ENCODE measurements at places on chromosomes 1 and 21.
A peak's percentile ranks its signal among the peaks of the same experiment; 100 is the strongest.

GRCh38 chr1:219686171-219686570 lies 73.3 kb upstream of the ZC3H11B start:
- no peak overlapping the region for H3K4me3 ChIP-seq
- no peaks in the 10 kb centered on the region for H3K36me3 ChIP-seq
- H3K27me3 ChIP-seq: no peaks in the 10 kb centered on the region

DNA sequence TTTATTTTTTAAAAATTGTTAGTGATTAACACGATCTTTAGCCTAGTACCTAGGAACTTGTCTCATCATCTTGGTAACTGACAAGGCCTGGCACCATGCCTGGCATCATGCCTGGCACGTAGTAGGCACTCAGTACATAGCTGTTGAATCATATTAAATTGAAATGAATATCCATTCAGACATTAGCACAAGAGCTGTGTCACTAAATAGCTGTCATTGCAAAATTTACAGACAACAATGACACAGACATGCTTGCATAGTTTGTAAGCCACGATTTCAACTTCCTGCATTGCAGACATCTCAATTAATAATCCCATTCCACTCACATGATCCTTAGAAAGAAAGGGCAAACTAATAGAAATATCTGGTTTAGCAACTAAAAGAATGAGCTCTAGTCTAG lies 15.4 kb upstream of the PHACTR4 start:
- H3K4me3 ChIP-seq: no peak overlapping the region
- H3K27ac ChIP-seq: no peak overlapping the region
- H3K27me3 ChIP-seq: no peaks in the 10 kb centered on the region

DNA sequence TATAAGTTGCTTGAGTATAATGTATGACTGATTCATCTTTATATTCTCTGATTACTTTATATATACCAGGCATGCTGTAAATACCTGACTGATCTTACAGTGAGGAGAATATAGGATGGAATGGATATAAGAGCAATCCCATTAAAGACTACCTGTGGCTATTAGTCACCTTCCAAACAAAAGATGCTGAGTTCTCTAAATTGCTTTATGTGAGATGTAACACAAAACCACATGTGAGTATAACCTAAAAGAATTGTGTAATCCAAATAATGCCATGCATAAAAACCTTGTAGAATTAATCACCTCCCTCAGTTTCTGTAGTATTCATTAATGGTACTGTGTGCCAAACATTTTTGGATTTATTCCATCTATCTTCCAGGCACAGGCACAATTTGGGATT lies 134.6 kb upstream of the LRRC7 start:
- no peak for DNase-seq
- peaks cover 4% of the 10 kb centered on the region for H3K4me1 ChIP-seq
- no peak overlapping the region for H3K4me3 ChIP-seq
- H3K27me3 ChIP-seq: no peaks in the 10 kb centered on the region
- no peaks in the 10 kb centered on the region for H3K36me3 ChIP-seq

- no peaks in the 10 kb centered on the region for H3K36me3 ChIP-seq
- no peak overlapping the region for H3K27ac ChIP-seq
- no peak overlapping the region for H3K4me3 ChIP-seq
- no peaks in the 10 kb centered on the region for H3K4me1 ChIP-seq
Measured at GRCh38 chr1:245475961-245476516, 321.3 kb downstream of the KIF26B start.

- no peaks in the 10 kb centered on the region for H3K36me3 ChIP-seq
- peaks cover 4% of the 10 kb centered on the region for H3K4me1 ChIP-seq
- no peak overlapping the region for H3K27ac ChIP-seq
- peaks cover 6% of the 10 kb centered on the region for H3K27me3 ChIP-seq
- no peak overlapping the region for H3K4me3 ChIP-seq
- DNase-seq: no peak
Measured at GRCh38 chr1:156684227-156684782, 7.1 kb upstream of the NES start.

DNA sequence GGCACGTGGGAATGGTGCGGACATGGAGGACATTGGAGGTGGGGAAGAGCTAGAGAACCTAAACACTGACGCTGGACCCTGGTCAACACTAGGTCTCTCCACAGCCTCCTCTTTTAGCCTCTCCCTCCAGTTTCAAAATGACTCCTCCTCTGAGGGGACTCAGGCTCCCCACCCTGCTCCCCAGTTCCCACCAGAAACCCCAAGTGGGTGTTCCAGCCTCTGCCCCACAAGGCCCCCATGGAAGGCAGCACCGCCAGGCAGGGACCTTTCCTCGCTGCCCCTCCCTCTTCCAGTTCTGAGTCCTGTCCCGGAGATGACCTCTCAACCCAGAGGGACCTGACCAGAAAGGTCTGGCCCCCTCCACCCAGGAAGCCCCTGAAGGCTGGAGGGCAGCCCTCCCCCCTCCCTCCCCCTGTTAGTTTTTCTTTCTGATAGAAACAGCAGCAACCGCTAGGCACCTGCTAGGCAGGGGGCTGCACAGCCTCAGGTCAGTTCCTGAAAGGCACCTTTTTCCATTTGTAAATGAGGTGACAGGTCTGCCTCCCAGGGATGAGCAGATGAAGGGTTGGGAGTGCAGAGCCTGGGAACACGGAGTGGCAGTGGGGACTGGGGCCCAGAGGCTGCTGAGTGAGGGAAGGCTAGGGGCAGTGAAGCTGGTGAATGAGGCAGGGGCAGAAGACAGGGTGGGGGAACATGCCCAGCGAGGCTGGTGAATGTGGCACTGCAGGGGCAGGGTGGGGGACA lies 9.3 kb upstream of the ITGB2 start:
- no peaks in the 10 kb centered on the region for H3K36me3 ChIP-seq
- peaks cover 40% of the 10 kb centered on the region for H3K4me1 ChIP-seq
- peaks cover 17% of the 10 kb centered on the region for H3K27me3 ChIP-seq
- no peak for DNase-seq
- no peak overlapping the region for H3K4me3 ChIP-seq

DNA sequence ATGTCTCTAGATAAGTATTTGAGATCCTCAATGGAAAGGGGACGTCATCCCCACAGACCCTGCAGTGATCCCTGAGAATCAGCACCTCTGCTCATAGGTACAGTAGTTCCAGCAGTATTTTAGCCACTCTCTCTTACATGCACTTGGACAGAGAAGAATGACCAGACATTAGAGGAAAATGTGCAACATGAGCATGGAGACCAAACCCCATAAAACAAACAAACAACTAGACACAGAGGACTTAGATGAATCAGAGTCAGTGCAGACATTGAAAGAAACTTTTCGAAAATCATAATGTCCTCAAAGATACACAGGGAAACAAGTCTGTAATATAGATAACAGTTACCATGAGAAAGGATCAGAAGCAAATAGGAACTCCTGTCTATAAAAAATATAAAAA lies 108.2 kb downstream of the LYPLAL1 start:
- no peaks in the 10 kb centered on the region for H3K27me3 ChIP-seq
- no peaks in the 10 kb centered on the region for H3K36me3 ChIP-seq
- no peak for DNase-seq
- no peak overlapping the region for H3K27ac ChIP-seq
- H3K4me1 ChIP-seq: no peaks in the 10 kb centered on the region
- H3K4me3 ChIP-seq: no peak overlapping the region

DNA sequence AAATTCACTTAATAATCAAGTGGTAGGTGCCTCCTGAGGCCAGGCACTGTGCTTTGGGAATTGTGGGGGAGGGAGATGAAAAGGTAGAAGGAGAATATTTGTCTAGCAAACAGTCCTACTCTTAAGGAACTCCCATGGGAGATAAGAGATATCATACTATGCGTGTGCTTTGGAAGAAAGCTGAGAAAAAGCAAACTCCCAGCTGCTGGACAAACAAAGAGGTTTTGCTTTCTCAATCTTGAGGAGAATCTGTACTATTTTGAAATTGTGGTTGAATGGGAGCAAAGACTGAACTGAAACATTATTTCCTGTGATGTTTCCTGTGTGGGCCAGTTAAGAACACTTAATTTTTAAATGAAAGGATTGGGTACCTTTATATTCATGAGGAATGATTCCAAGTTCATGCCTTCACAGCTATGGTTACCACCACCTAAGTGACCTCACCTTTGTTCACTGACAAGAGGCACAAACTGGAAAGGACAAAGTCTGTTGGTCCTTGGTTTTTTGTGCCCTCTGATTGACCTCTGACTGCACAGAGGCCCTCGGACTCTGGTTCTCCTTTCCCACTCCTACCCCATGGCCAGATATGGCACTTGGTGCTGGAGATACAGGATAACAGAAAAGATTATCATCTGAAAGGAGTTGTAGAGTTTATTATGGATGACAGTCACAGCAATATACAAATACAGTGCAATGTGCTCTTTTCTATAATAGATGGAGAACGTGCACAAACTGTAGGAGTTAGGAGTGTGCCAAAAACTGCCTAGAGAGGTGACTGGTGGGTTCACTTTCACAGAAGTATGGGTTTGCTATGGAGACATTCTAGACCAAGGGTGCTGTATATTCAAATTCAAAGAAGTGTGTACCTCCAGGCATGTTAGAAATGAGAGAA lies 1.6 kb downstream of the CD53 start:
- H3K36me3 ChIP-seq: peaks cover 8% of the 10 kb centered on the region
- DNase-seq: peak; percentile 67
- H3K27ac ChIP-seq: peak overlapping the region; percentile 80
- peak overlapping the region; percentile 35 for H3K4me3 ChIP-seq
- H3K27me3 ChIP-seq: no peaks in the 10 kb centered on the region

GRCh38 chr1:111819566-111820263 lies 64.0 kb downstream of the DDX20 start:
- DNase-seq: no peak
- H3K27me3 ChIP-seq: peaks cover 10% of the 10 kb centered on the region
- no peak overlapping the region for H3K4me3 ChIP-seq
- no peak overlapping the region for H3K27ac ChIP-seq

DNA sequence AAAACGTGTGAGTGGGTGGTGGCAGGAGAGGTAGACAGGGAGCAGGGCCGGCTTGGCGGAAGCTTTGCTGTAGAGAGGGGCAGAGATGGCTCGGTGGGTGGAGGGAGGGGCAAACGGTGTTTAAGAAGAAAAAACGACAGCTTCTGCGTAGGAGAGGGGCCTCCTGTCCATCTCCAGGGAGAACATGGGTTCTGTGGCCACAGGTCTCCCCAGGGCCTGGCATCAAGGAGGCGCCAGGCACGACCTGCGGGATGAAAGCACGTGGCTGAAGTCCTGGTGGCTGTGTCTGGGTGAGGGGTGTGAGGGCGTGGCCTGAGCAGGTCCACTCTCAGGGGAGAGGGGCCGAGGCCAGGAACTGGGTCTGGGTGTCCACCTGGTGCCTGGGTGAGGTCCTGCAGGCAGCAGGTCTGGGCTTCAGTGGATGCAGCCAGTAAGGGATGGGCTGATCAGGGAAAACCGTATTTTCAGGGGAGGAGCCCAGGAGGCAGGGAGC lies 940 bp upstream of the PRKCZ start:
- no peaks in the 10 kb centered on the region for H3K36me3 ChIP-seq
- DNase-seq: no peak
- no peak overlapping the region for H3K4me3 ChIP-seq

DNA sequence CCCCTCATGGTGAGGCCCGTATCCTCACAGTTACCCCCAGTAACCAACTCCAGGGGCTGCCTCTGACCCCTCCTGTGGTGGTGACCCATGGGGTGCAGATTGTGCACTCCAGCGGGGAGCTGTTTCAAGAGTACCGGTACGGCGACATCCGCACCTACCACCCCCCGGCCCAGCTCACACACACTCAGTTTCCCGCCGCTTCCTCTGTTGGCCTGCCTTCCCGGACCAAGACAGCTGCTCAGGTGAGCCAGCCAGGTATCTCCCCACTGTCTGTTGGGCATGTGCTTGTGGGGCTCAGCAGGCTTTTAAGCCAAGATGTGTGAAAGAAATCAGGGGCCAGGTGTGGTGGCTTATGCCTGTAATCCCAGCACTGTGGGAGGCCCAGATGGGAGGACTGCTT lies 39.9 kb downstream of the ZBTB17 start:
- H3K27me3 ChIP-seq: no peaks in the 10 kb centered on the region
- H3K4me1 ChIP-seq: no peaks in the 10 kb centered on the region
- no peak overlapping the region for H3K27ac ChIP-seq
- peaks cover 99% of the 10 kb centered on the region for H3K36me3 ChIP-seq
- H3K4me3 ChIP-seq: no peak overlapping the region

DNA sequence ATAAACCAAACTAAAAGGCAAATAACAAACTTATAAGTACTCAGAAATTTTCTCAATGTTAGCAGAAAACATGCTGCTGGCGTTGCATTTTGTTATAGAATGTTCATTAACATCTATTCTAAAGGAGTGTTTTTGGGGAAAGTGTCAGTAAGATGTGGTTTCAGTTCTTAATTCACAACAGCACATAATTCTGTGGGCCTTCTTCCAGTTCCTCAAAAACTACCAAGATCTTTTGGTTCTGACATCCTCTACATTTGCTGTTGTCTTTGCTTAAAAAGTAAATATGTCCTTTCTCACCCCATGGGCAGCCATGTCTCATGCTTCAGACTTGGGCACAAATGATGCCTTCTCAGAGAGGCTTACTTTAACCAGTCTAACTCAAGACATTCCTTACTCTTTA lies 152.5 kb downstream of the CDC7 start:
- H3K36me3 ChIP-seq: no peaks in the 10 kb centered on the region
- no peaks in the 10 kb centered on the region for H3K27me3 ChIP-seq
- H3K27ac ChIP-seq: no peak overlapping the region
- peaks cover 13% of the 10 kb centered on the region for H3K4me1 ChIP-seq

DNA sequence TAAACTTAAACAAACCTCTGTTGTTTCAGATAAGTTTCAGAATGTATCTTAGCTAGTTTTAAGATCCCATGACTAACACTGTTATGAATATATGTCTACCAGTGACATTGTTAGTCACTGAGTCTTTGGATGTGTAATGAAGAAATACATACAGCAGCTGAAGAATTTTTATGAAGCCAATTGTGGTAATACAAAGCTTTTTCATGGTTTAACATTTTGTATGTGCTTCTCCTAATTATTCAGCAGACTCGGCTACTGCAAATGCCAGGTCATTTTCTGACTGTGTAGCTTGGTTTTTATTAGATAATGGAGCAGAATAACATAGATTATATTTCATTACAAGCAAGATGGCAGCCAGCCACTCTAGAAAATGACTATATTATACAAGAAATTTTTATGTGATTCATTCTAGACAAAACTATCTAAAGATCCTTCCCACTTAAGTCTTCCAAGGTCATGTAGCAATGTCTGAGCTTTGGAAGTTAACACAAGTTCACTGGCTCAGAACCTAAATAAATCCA lies 147.8 kb downstream of the TNFSF18 start:
- no peaks in the 10 kb centered on the region for H3K27me3 ChIP-seq
- H3K27ac ChIP-seq: no peak overlapping the region
- H3K36me3 ChIP-seq: no peaks in the 10 kb centered on the region
- no peak overlapping the region for H3K4me3 ChIP-seq

DNA sequence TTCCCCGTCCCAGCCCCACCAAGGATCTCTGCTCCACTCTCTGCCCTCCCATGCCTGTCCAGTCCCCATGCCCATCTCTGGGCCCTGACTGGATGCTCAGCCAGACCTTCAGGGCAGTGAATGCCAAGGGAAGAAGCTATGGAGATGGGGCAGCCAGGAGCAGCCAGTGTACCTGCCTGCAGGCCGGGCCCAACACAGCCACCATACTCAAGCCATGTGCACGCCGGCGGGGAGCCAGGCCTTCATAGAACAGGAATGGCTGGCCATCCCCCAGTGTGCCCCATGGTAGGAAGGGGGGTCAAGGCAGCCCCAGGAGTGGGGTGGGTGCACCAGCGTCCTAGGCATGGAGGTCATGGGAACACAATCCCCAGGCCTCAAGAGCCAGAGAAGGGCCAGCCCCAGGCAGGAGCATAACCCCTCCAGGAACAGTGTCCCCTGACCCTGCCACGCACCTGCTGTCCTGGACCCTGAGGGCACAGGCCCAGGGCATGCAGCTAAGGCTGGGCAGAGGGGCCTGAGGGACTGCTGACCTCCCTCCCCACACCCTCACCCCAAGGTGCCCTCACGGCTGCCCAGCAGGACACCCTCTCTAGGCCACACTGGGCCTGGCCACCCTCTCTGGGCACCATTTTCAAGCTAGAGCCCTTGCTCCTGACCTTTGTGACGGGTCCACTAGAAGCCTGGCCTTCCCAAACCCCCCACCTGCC lies 20.3 kb upstream of the ARF1 start:
- H3K27ac ChIP-seq: no peak overlapping the region
- H3K27me3 ChIP-seq: peaks cover 27% of the 10 kb centered on the region
- no peak for DNase-seq
- no peaks in the 10 kb centered on the region for H3K4me1 ChIP-seq

Measured in K562 (cell line).